ENCODE measurements at places on chromosomes 1 and 21. TPM values are rescaled to one million over a fixed set of nuclear protein-coding genes. Genes with fewer than 3 reads are reported as not detected.
A peak's percentile ranks its signal among the peaks of the same experiment; 100 is the strongest.

DNA sequence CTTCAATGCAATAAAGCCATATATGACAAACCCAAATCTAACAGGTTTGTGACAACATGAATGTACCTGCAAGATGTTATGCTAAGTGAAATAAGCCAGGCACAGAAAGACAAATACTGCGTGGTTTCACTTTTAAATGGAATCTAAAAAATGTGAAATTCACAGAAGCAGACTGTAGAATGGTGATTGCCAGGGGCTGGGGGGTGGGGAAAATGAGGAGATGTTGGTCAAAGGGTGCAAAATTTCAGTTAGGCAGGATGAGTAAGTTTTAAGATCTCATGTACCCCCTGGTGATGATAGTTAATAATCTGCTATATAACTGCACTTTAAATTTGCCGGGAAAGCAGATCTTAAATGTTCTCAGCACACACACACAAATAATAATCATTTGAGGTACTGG lies 160.5 kb downstream of the PTBP2 start:
- DNase-seq = no peak

GRCh38 chr1:90717665-90718410 lies 736 bp upstream of the BARHL2 start:
- DNase-seq = no peak

DNA sequence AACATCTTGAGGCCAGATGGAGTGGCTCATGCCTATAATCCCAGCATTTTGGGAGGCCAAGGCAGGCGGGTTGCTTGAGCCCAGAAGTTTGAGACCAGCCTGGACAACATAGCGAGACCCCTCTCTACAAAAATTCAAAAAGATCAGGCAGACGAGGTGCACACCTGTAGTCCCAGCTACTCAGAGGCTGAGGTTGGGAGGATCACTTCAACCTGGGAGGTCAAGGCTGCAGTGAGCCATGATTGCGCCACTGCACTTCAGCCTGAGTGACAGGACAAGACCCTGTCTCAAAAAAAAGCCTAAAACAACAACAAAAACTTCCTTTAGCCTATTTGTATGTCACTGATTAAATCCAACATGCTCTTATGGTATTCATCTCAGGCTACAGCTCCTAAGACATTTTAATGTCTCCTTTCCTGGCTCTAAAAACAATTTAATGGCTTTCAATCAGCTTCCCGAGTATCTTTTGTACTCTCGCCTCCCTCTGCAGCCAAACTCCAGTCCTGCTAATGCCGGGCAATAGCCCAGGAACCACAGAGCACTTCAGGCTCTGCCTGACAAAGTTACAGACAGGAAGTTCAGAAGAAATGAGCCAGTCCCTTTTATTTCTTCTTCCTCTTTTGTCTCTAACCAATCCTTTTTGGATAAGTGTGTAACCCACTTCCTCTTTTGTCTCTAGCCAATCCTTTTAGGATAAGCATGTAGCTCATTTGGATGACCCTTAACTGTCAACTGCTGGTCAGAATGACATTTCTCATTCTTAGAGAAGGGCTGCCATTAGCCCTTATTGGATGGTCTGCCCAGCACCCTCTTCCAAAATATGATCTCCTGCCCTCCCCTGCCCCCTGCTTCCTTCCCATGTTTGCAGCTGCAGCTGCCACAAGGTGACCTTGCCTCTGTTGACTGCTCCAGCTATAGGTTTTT lies 6.6 kb upstream of the DOP1B start:
- DNase-seq = no peak

- DNase-seq = no peak
These were observed 92.6 kb upstream of the ACTRT2 start for GRCh38 chr1:2928366-2929325.

- DNase-seq = no peak
These were observed 285.5 kb downstream of the ZNF648 start for GRCh38 chr1:181776044-181776443.

DNA sequence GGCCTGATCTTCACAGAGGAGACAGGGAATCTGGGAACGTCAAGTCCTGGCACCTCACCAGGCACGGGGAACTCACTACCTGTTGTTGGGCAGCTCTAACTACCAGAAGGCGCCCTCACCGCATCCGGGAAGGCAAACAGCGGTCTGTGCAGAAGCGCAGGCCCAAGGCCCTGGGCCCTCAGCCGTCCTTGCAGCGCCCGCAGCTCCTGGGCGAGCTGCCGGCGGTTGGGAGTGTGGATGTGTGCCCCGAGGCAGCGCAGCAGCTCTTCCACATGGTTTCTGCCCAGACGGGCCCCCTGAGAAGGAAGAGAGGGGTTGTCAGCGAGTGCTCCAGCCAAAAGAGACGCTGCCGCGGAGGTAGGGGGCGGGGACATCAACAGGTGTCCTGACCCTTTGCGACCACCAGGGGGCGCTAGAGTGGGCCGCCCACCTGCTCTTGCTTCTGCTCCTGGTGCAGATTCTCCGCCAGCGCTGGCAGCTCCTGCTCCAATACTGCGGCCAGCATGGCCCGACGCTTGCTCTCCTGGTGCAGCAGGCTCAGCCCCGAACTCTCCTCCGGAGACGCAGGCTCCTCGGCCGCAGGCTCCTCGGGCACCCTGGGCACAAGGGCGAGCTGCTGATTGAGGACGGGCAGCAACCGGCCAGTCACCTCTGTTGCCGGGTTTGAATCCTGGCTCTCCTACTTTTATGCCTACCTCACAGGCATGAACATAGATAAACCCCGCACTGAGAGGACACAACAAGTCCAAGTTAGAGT lies 9.3 kb downstream of the MAP3K6 start:
- DNase-seq = peak; percentile 83

- no peak for DNase-seq
These were observed 37.8 kb downstream of the XCL1 start for GRCh38 chr1:168614235-168614634.

DNA sequence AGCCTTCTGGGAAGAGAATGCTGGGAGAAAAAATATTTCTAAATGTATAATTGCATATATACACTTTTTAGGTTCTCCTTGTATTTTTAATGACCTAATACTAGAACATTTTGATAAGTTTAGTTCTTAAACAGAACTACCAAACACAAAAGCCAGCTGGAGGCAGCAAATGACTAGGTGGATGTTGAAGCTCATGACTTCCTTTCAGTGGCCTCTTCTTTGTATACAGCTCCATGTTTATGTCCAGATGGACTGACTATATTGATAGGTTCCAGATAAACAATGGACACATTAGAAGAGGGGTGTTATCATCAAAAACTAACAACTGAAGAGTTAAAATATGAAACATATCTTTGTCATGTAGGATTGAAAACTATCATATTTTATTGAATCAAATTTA lies 52.5 kb downstream of the LRRC8D start:
- DNase-seq = no peak

- no peak for DNase-seq
These were observed 5.6 kb downstream of the GLMP start for GRCh38 chr1:156289857-156290256.

DNA sequence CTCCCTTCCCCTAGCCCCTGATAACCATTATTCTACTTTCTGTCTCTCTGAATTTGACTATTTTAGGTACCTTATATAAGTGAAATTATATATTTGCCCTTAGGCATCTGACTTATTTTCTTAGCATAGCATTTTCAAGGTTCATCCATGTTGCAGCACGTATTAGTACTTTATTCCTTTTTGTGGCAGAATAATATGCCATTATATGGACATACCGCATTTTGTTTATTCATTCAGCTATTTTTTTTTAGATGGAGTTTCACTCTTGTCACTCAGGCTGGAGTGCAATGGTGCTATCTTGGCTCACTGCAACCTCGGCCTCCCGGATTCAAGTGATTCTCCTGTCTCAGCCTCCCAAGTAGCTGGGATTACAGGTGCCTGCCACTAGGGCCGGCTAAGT lies 326.2 kb upstream of the PLXNA2 start:
- no peak for DNase-seq

DNA sequence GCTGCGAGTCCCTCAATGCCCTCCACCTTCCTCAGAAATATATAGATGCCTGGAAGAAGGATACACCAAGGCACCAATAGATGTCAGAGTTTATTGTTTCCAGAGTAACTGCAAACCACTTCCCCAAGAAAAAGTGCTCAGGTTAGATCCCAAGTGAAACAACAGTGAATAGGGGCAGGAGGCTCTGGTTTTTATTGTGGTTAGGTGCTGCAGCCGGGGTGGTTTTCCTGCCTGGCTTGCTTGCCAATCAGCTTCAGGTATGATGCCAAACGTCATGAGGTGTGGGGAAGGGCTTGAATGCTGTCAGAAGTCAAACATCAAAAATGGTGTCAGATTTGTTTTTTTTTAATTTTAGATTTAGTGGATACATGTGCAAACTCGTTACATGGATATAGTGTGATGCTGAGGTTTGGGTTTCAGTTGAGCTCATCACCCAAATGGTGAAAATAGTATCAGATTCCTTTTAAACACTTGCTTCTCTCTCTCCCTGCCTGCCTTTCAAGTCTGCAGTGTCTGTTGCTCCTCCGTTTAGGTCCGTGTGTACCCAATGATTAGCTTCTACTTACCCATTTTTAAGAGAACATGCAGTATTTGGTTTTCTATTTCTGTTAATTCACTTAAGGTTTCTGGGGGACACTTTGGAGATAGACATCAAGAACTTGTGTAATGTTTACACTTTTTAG lies 1317.0 kb downstream of the MRPL39 start:
- peak; percentile 6 for DNase-seq

GRCh38 chr1:180762796-180763195 lies 131.0 kb downstream of the XPR1 start:
- DNase-seq = no peak

- no peak for DNase-seq
These were observed 75.1 kb downstream of the ZNF281 start for GRCh38 chr1:200334661-200335256.

- no peak for DNase-seq
These were observed 122.3 kb downstream of the XCL2 start for GRCh38 chr1:168421399-168422004.

GRCh38 chr1:186974774-186975181 lies 146.0 kb downstream of the PLA2G4A start:
- DNase-seq = no peak

- no peak for DNase-seq
These were observed 351.4 kb downstream of the NUF2 start for GRCh38 chr1:163672976-163673758.

DNA sequence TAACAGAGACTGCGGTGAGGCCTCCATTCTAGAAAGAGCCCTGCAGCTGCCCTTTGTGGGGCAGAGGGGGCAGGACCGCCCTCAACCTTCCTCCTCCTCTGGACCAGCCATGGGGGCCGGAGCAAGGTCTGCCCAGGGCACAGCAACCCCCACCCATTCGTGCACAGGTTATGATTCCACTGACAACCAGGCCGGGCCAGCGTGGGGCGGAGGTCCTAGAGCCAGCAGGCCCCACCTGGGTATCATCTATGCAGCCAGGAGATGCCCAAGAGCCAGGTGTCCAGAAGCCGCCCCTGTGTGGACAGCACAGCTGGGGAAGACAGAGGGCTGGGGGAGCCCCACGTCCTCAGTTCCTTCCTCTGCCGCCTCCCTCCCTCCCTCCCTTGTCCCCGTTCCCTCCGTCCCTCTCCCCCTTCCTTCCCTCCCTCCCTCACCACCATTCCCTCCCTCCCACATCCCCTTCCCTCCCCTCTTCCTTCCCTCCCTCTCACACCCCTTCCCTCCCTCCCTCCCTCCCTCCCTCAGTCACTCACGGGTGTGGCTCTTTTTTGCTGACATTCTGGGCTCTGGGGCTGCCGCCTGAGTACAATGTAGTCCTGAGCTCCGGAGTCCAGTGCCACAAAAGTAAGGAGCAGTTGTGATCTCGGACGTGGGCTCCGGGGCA lies 12.3 kb downstream of the RNF223 start:
- DNase-seq = no peak

GRCh38 chr1:192959657-192960186 lies 99.4 kb downstream of the UCHL5 start:
- DNase-seq = no peak

DNA sequence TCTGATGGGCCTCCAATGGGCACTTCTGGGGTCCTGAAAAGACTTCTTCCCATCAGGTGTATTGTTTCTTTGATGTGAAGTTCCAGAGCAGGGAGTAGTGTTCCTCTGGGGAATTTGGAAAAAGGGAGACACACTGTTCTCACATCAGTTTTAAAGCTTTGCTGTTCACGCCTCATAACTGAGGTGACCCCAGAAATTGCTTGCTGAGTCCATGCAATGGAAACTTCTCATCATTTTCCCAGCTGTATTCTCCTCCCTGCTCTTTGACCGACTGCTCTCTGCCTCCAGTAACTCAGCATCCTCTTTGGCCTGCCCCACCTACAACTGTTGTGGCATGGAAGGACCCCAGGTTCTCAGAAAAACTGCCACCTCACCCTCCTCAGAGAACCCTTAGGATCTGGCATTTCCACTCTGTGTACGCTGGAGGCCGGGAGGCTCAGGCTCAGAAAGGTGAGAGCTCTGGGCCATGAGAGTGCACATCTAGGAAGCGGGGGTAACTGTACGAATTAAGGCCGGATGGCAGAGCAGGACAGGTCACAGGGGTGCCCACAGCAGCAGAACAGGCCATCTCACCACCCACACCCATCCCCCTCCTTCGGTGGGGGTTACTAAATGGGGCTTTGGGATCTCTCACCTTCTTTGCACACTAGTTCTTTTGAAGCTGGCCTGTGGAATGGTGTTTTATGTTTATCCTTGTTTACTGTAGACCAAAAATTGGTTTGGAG lies 51.2 kb downstream of the STX6 start:
- no peak for DNase-seq

GRCh38 chr1:41622402-41622801 lies 137.9 kb upstream of the EDN2 start:
- DNase-seq = no peak

Gene TUT4
- total RNA-seq = 81.0 TPM

Gene CAPN8
- total RNA-seq = not detected

Gene KIF2C
- total RNA-seq = 95.2 TPM

Gene ABCB10
- total RNA-seq = 17.4 TPM

Gene DYNLT5
- not detected for total RNA-seq

Gene CD244
- 0.36 TPM for total RNA-seq

Gene THEM5
- total RNA-seq = not detected

Gene PLEKHN1
- 1.9 TPM for total RNA-seq

Gene C1QB
- not detected for total RNA-seq

Gene WDR47
- total RNA-seq = 7.9 TPM

Gene FCRL5
- not detected for total RNA-seq

Gene DIPK1A
- total RNA-seq = 8.0 TPM

Gene TIE1
- total RNA-seq = 0.49 TPM

Gene ASAP3
- total RNA-seq = 0.95 TPM

Gene FAM163A
- not detected for total RNA-seq

Gene PTPN7
- 198 TPM for total RNA-seq

Gene ACTRT2
- not detected for total RNA-seq

Gene CA6
- 1.7 TPM for total RNA-seq

Gene C1orf226
- total RNA-seq = 0.14 TPM

Gene FMOD
- total RNA-seq = 0.68 TPM

Data from activated naive CD4-positive, alpha-beta T cell treated with anti-CD3 and anti-CD28 coated beads, Interleukin-2, amount 50 U/mL, for 72 hours (primary cell).